Stimulated activated CD4-positive, alpha-beta T cell treated with anti-CD3 and anti-CD28 coated beads, Interleukin-1b, Interleukin-23, amount 100 ng/mL, for 1 hour (primary cell): ENCODE measurements at places on chromosomes 1 and 21.

GRCh38 chr1:112337028-112337531, 58.9 kb upstream of the CTTNBP2NL start:
- DNase-seq = no peak

- DNase-seq = no peak
Measured at GRCh38 chr1:233368789-233369130, 41.2 kb downstream of the MAP3K21 start.

DNA sequence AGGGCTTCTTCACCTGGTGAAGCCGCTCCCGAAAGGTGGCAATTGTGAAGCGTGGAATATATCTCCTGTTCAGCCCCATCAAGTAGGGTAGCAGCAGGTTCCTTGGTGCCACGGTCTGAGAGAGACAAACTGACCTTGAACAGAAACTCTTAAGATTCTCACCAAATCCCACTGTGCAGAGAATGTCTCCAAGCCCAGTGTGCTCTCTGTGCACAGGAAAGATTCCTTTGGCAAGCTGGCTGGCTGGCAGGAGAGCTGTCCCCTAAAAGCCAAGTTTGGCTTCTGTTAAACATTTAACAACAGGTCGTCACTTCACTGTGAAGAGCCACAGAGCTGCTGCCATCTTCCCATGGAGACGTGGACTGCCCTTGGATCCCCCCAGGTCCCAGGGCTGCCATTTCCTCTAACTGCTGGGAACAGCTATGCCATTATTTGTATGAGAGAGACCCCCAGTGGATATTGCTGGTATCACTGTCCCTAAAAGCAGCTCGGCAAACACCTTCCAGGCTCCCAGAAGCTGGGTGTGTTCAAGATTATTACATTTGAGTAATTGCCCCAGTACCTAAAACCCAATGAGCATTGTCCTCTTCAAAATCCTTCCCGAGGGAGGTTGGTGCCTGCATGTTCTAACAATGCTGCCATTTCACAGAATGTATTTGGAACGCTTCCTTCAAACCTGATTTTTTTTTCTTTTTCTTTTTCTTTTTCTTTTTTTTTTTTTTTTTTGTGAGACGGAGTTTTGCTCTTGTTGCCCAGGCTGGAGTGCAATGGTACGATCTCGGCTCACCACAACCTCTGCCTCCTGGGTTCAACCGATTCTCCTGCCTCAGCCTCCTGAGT, 71.8 kb downstream of the CD58 start:
- no peak for DNase-seq

DNA sequence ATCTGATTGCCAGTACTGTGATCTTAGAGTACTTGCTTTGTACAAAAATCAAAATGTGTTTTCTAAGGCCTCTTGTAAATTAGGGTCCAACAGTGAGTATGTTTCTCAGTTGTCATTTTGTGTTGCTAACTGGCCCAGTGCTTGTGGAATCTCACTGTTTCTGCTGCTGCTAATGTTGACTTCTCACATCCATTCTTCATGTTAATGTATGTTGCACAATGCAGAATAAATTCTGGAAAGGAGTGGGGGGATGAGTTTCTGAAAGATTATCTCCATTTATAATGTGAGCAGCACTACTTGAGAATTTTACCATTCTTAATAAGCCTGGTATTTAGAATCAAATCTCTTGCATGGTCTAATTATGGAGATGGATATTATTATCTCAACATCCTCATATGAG, 57.9 kb downstream of the CACHD1 start:
- DNase-seq = no peak

GRCh38 chr1:77636864-77637263, 45.6 kb downstream of the ZZZ3 start:
- no peak for DNase-seq
